ENCODE measurements at places on chromosomes 5 and 9.

- DNase-seq: no peak
Observed at GRCh38 chr5:174446988-174447387, 277.4 kb upstream of the MSX2 start.

DNA sequence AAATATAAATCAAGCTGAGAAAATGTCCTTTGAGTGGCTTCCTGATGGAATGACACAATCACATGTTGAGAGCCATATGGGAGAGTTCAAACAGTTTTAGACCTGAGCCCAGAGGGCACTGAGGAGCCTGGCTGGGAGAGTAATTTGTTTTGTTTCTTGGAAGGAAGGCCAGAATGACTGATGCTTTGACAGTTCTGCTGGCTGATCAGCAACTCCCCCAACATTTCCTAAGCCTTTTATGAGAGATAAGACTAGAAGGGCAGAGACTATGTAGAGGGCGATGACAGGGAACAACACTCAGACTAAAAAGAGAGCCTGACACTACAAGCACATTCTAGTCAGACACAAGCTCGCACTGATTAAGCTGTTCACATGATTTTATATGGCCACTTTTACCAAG, 169.2 kb downstream of the COX7C start:
- DNase-seq: no peak

DNA sequence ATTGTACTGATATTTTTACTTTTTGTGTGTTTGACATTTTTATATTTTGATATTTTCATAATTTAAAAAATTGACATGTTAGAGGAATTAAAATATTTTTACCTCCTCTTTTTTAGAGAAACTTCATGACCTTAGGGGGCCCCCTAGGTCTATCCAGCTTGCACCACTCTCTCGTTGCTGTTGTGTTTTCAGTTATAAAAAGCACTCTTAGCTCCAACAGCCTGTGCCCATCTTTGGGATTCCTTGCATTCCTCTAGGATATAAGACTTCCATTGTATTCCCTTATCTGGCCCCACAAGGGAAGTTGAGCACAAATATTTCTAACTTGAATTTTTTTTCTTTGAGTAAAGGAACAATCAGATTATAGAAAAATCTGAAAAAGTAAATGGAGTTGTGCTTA, 245.3 kb downstream of the SH3GL2 start:
- no peak for DNase-seq

- no peak for DNase-seq
Observed at GRCh38 chr5:116528519-116529234, 45.9 kb downstream of the SEMA6A start.

DNA sequence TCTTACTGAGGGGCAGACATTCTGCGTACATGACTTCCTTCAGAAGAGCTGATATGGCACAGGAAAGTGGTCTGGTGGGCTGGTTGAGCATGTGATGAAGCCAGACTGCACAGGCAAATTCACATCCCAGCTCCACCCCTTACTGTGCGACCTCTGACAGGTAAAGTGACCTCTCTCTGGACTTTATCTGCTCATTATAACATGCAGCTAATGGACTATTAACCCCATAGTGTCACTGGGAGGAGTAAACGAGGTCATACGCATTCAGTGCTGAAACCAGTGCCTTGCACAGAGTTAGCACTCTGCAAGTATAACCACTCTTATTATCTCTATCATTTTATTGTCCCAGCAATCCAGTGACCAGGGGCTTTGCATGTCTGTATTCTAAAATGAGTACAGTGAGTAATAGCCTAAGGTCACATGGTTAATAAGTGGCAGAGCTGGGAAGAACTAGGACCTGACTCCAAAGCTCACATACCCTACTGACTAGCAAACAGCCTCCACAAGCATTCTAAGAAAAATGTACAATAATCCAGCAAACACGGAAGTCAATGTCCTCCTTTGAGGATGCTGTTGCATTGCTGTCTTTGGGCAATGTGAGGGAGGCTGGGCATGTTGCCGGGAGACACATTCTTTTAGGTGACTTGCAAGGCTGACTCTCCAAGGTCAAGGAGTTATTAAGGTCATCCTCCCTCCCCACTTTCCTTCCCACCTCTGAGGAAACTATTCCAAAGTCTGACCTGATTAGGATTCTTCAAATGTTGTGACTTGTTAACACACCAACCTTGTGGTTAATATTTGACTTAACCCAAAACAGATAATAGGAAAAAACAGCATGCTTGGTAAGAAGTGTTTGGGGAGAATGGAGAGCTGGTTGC, 19.0 kb downstream of the GLRX start:
- DNase-seq: no peak

DNA sequence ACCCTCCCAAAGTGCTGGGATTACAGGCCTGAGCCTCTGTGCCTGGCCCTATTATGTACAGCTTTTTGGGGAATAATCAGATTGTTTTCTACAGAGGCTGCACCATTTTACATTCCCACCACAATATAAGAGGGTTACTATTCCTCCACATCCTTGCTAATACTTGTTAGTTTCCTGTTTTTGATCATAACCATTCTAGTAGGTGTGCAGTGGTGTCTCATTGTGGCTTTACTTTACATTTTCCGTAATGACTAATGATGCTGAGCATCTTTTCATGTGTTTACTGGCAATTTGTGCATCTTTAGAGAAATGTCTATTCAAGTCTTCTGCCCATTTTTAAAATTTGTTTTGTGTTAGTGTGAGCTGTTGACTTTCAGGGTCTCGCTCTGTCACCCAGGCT, 18.3 kb downstream of the PTPN3 start:
- DNase-seq: no peak

DNA sequence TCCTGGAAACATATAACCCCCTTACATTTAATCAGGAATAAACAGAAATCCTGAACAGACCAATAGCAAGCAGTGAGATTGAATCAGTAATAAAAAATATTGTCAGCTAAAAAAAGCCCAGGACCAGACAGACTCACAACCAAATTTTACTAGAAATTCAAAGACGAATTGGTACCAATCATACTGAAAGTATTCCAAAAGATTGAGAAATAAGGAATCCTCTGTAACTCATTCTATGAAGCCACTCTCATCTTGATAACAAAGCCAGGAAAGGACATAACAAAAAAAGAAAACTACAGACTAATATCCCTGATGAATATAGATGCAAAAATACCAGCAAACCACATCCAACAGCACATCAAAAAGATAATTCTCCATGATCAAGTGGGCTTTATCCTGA, 714.0 kb downstream of the SEMA5A start:
- no peak for DNase-seq

DNA sequence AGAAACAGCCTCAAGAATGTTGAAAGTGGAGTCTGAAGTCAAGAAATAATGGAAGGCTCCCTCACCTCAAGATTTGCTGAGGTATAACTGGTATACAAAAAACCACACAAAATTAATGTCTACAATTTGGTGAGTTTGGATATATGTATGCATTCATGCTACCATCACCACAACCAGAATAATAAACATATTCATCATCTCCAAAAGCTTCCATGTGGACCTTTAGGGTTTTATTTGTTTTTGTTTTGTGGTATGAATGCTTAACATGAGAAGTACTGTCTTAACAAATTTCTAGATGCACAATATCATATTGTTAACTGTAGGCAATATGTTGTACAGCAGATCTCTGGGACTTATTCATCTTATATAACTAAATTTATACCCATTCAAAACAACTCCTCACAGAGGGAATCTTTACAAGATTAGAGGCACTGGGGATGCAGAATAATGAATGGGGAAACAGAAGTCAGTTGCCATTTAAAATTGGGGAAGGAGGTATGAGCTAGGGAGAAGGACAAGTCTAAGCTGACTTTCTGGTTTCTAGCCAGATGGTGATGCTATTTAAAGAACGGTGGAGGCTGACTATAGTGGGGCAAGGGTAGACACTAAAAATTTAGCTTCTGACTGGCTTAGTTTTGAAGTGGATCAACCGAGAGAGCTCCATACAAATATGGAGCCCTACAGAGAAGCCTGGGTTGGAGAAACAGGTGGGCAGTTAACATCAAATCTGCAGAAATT, 213.9 kb downstream of the BNC2 start:
- no peak for DNase-seq

DNA sequence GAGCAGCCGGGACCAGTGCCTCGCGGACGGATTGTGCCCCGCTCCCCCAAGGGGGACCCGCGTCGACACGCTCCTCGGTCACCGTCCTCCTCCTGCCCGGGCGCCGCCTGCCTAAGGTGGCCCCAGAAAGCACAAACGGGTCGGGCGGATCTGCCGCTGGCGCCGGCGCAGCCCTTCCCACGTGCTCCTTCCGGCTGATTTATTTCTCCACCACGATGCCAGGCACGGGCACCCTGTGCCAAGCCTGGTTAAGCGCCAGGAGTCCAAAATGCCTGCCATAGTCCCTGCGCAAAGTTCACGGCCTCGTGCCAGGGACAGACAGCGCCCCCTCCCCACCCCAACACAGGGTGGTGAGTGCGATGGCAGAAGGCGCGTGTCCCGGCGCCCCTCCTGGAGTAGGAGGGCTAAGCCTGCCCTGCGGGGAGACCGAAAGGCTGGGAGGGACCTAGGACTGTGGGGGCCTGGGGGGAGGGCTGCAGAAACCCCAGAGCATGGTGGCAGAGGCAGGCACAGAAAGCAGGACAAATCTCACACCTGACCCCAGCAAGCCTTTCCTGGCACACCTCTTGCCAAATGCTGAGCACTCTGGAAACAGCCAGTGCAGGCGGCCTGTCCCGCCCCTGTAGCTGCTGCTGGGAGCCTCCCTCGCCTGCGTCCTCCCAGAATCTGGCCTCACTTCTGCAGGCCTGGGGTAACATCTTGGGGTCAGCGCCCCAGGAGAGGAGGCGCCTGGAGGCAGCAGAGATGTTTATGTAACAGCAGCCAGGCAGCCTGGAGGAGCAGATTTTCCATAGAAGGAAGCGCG, 1.1 kb upstream of the NOTCH1 start:
- DNase-seq: peak; percentile 55

- DNase-seq: no peak
Observed at GRCh38 chr5:142412581-142412980, 87.8 kb upstream of the SPRY4 start.

DNA sequence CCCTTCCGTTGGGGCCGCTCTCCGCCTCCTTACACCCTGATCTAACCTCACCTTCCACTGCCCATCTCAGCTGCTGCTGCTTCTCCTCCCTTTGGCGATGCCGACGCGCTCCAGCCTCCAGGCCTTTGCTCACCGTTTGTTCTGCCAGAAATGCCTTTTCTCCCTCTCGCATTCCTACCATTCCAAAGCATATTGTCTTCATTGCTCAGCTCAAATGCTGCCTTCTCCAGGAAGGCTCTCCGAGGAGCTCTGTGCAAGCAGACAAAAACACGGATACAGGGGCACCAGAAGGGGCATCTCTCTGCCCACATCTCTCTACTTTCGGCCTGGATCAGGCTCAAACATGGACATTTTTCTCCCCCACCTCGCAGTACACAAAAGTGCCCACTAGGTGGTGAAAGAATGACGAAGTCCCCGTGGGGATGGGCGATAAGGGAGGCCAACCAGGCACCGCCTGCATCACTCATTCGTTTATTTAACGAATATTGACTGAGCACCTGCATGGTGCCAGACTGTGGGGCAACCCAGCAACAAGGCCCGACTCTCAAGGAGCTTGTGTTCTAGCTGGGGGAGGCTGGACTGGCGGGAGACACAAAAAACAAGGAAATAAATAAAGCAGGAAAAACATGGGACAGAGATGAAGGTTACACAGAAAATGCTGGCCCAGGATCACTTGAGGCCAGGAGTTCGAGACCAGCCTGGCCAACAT, 7.3 kb upstream of the GRHPR start:
- peak; percentile 83 for DNase-seq

GRCh38 chr5:29950416-29951145, 1242.9 kb upstream of the CDH6 start:
- DNase-seq: no peak

GRCh38 chr5:79901631-79902030, 89.4 kb downstream of the MTX3 start:
- no peak for DNase-seq

GRCh38 chr9:116736399-116737151, 49.5 kb downstream of the TRIM32 start:
- no peak for DNase-seq

- DNase-seq: no peak
Observed at GRCh38 chr5:180352116-180353047, 754 bp downstream of the GFPT2 start.

GRCh38 chr5:96265487-96265886, 167.6 kb downstream of the PCSK1 start:
- no peak for DNase-seq

GRCh38 chr5:112355058-112355685, 63.9 kb downstream of the EPB41L4A start:
- no peak for DNase-seq

- no peak for DNase-seq
Observed at GRCh38 chr9:3308609-3309008, 217.2 kb downstream of the RFX3 start.

DNA sequence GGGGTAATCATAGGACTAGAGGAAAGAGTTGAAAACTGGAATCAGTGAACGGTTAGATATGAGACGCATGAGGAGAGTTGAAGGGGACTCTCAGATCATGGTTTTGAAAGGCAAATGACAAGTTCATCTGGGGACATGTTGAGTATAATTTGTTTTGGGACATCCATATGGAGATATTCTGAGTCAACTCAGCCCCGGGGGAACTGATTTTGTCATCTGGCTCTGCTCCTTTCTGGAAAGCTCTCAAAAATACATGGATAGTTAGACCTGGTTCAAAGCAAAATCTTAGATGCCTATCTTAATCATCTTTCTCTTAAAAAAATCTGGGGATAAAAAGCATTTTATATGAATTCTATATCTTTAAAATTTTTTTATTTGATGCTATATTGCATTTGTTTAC, 161.2 kb downstream of the SNX18 start:
- DNase-seq: no peak

DNA sequence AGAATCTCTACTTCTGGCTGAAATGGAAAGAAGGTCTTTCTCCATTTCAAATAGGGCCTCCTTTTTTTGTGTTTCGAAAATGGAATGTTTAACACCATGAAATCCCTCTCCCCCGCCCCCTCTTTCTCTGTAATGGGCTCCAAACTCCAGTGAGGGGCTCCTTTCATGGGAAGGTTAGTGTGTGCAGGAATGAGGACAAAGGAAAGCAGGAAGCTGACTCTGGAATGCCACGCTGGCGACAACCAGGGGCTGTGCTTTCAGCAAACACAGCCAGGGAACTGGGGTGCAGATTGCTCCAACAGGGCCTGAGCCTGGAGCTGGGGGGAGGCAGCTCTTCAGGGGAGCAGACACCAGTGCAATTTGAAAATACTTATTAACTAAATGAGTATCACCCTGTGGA, 82.8 kb downstream of the CRB2 start:
- no peak for DNase-seq

DNA sequence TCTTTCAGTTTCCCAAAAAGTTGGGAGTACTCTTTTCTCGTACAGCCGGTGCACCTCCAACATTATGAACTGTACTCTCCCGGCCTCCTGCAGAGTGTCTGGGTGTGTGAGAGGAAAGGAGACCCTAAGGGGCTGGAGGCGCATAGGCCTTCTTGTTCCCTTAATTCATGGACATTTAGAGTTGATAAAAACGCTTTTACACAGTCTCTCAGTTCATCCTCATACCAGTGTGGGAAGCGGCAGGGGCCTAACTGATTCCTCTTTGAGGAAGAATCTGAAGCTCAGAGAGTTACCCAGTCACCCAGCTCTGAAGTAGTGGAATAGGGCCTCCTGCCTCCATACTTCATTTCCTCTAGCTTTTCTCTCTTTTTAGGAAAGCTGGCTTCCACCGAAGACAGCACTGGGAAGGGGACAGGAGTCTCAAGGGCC, 3.3 kb downstream of the MCIDAS start:
- DNase-seq: no peak

- DNase-seq: no peak
Observed at GRCh38 chr5:112312295-112313275, 106.5 kb downstream of the EPB41L4A start.

GRCh38 chr5:55665065-55665464, 47.1 kb downstream of the SLC38A9 start:
- DNase-seq: no peak

- no peak for DNase-seq
Observed at GRCh38 chr9:89387197-89387849, 69.0 kb downstream of the SECISBP2 start.

Measured in CD4-positive, alpha-beta T cell treated with Interleukin-1 beta for 1 hour (primary cell).